ENCODE measurements at places on chromosomes 1 and 21.
A peak's percentile ranks its signal among the peaks of the same experiment; 100 is the strongest.

DNA sequence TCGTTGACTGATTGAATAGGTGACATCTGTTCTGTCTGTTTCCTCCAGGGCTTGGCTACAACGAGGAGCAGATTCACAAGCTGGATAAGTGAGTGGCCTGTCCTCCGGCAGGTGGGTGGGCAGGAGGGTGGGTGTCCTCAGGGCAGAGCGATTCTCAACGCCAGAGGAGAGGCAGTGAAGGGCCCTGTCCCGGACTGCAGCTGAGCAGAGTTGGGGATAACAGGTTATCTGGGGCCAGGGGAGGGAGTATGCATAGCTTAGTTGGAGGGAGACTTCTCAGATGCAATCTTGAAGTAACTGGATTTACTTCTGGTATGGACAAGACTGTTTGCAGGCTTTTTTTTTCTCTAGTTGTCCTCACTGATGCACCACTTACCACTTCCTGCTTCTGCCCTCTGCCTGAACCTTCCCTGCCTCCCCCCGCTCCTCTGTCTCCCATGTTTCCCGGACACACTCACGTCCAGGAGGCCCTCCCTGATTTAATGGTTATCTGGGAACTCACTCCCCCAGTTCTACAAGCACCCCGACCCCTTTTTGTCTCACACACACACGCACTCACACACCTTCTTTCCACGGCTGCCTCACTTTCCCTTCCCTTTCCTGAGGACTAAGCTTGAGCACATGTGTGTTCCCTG, 16.4 kb upstream of the RASSF5 start:
- DNase-seq, result no peak

GRCh38 chr1:65998763-65999583, 206.3 kb downstream of the PDE4B start:
- no peak for DNase-seq

- DNase-seq, result no peak
Measured at GRCh38 chr1:239977416-239977815, 114.3 kb upstream of the FMN2 start.

GRCh38 chr1:92790081-92790480, 5.2 kb upstream of the EVI5 start:
- DNase-seq, result no peak

DNA sequence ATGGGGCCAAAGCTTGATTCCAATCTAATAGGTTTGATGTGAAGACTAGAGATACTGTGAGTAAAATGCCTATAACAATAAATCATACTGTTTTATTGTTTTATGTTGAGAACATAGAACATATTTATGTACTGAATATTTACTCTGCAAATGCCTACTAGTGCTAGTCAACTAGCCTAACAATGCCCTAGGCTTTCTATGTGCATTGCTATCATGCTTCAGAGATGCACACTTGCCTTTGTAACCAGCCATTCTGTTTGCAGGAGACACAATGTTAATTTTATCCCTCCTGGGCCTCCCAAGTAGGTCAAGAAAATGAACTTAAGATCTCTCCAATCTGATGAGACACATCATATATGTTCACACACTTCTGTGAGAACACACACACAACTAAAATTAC, 530.8 kb upstream of the BEND5 start:
- DNase-seq, result no peak

GRCh38 chr1:14980621-14981218, 172.8 kb upstream of the TMEM51 start:
- DNase-seq, result no peak

DNA sequence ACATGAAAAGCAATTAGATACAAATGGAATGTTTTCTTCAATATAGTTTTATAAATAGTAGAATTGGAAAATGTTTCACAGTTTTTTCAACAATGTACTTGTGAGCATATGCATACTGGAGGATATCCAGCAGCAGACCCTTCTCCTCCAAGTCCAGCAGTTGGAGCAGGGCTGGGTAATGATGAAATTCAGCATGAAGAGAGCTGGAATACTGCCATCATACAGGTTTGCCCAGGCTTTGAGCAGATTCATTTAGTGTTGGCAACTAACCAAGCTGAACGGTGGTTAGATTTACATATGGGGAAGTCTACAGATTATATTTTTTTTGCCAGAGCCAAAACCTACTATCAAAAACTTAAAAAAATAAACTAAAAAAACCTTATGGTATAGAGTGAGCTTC, 38.3 kb downstream of the WDR3 start:
- no peak for DNase-seq

DNA sequence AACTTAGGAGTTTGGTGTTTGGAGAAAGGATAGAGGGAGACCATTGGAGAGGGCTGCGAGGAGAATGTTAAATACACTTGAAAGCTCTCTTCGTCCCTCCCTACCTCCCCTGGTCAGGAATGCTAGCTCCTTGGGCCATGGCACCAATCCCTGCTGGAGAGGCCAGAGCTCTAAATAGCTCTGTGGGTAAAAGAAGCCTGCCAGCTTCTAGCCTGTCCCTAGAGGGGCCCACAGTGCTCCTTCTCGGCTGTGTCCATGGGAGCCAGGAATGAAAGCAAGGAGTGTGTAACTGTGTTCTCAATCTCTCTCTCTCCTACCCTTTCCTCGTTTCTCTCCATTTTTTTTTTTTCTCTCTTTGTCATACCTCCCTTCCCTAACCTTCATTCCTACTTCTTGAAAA, at the start of gene CCDC190:
Gene CCDC190 (minus strand): TSS at position 75 of the 400 bp plus-strand sequence. CDS start 1,529 bp downstream, outside the sequence.
- no peak for DNase-seq

- DNase-seq, result no peak
Measured at GRCh38 chr1:166947398-166948043, 27.8 kb downstream of the ILDR2 start.

- DNase-seq, result no peak
Measured at GRCh38 chr1:239807361-239807760, 284.3 kb upstream of the FMN2 start.

- no peak for DNase-seq
Measured at GRCh38 chr1:116375148-116375886, 2.3 kb downstream of the ATP1A1 start.

GRCh38 chr1:10833630-10834557, 37.4 kb upstream of the CASZ1 start:
- no peak for DNase-seq

DNA sequence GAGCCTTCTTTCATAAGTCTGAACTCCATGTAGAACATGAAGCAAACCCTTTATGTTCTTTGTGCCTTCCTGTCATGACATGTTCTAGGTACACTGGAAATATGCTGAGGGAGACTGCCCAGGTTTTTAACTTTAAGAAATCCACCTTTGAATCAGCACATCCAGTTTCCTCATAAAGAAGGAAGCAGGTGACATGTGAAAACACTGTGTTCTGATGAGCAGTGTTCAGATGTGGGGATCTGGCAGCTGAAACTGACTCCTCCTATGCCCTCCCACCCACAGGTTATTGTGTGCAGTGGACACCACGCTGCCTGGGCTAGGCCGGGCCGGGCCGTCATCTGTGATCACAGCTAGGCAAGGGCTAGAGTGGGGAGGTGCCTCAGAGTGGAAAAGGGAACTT, 51.1 kb downstream of the CNN3 start:
- DNase-seq, result no peak

- peak; percentile 90 for DNase-seq
Measured at GRCh38 chr1:218284917-218285635, at the start of gene RRP15. Gene RRP15, plus strand, starts transcription at chr1:218285293. Its CDS starts 24 bp downstream, at chr1:218285317.

DNA sequence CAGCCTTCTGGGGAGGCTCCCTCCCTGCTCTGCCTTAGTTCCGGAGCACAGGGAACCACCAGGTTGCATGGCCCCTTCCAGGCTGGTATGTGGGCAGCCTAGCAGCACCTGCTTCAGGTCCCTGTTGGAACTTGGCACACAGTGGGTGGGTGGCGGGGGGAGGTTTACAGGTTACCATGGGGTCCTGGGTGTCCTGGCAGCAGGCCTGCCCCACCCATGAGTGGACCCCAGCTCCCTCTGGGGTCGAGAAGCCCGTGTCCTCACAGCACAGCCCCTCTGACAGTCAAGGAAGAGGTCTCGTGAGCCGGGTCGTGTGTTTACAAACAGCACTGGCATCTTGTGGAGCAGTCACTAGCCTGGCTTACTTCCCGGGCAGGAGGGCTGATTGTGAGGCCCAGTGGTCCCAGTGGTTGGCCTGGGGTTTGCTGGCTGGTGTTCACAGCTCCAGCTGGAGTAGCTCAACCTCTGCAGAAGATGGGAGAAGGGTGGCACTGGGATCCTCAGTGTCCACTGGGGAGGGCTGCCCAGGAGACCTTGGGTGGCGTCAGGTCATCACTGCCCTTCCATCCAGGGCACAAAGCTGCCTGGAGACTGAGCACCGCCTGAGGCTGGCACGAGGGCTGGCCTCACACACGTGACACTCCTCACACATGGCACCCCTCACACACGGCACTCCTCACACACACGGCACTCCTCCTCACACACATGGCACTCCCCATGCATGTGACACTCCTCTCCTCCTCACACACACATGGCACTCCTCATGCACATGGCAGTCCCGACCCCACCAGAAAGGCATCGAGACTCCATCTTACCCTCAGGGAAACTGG, 100.9 kb downstream of the RIPK4 start:
- DNase-seq, result no peak

GRCh38 chr1:109668123-109668775, 392 bp downstream of the GSTM2 start:
- no peak for DNase-seq

DNA sequence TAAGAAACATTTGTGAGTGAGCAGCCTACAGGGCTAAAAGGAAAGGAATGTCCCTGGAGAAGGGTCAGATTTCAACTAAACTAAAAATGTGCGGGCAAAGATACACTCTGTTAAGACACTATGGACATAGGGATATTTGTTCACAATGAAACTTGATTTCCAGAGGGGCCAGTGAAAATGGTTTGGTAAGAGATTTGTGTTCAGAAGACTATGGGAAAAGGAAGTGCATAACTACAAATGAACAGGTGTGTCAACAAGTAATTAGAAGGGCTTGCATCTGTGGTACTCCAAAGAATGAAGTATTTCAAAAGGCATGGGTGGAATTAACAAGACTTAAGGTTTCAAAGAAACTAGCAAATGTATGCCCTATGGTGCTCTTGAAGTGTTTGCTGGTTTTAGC, 60.4 kb downstream of the NME7 start:
- DNase-seq, result no peak

GRCh38 chr1:204507317-204508105, 8.7 kb upstream of the MDM4 start:
- DNase-seq, result peak; percentile 31

GRCh38 chr1:234230414-234230862, 142.8 kb upstream of the COA6 start:
- DNase-seq, result peak; percentile 15

DNA sequence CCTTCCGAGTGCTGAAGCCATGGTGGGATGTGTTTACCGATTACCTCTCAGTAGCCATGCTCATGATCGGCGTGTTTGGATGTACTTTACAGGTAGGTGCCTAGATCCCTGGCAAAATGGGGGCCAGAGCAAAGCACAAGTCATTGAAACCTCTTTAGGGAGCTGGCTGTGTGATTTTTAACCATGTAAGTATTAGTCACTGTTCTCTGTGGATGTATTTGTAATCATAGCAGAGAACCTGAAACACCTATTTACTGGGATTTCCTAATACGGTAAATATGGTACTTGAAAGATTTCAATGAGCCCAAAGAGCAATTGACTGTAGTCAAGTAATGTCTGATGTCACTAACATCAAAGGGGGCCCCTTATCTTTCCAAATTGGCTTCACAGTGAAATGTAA, 53.6 kb downstream of the LRRC8C start:
- DNase-seq, result no peak

GRCh38 chr21:31733551-31734149, 1.7 kb upstream of the SCAF4 start:
- no peak for DNase-seq

DNA sequence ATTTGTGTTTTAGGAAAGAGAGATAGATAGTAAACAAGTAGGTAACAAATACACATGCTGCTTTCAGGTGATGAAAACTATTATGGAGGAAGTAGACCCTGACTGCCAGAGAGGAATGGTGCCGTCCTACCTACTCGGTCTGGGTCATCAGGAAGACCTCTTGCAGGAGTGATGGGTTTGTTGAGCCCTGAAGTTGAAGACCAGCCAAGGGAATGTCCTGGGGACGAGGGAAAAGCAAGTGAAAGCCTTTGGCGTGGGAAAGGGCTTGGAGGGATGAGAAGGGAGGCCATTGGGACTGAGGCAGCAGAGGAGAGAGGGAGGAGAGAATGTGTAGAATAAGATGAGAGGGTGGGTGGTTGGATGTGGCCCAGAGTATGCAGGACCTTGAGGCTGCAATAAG, 379.5 kb upstream of the USP24 start:
- no peak for DNase-seq

DNA sequence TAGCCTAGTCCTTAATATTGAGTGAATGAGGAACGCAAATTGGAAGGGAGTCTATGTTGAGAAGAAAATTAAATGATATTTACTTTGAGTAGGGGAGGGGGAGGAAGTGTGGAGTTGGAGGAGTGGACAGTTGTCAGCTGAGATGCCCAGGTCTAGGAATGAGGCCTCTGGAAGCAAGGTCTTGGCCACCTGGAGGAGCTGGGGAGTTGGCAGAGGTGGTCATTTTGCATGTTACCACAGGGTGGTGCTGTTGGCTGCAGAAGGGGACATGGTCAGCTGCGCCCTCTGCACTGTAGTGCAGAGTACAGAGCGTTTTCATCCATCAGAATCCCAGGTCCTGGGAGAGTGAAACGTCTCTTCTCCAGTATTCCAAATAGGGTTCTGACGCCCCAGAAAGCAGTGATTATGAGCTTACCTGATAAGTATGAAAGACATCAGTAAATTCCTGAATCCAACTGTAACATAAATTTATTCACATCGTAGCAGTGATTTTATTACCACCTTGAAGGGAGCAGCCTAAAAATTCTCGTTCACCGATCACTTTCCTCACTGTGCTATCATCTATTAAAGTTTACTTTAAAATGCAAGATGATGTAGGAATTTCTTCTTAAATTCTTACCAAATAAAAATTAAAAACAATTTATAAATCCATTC, 13.8 kb downstream of the PARK7 start:
- DNase-seq, result peak; percentile 29

DNA sequence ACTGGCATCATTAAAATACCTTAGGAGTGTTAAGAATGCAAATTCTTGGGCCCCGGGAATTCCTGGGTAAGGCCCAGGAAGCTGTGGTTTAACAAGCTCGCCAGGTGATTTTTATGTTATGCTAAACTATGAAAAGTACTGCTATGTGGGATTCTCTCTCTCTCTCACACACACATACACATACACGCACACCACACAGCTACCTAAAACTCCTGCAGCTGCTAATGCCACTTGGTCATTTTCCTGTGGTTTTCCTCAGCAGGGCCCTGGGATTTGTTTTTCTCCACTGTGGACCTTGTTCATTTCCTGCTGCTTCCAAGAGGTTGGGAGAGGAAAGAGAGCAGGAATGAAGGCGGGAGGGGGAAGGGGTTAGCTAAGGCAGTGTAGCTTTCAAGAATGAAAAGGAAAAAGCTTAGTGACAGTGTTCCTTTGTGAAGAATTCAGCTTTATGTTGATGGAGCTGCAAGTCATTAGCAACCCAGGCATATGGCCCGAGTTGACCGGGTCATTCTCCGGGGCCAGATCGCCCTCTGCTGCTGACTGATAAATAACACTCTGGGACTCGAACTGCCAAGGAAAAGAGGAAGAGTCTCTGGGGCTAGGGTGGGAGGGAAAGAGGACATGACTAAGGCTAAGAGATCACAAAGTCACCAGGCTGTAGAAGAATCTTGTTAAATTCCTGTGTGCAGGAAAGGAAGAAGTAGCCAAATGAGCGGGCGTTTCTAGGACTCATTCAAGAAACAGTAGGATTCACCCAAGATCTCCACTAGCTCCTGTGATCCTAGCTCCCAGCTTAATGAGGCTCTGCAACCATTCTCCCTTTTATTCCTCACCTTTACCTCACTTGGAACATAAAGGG, 30.5 kb upstream of the LRIG2 start:
- peak; percentile 43 for DNase-seq
